ENCODE measurements at places on chromosomes 7 and 10.
A peak's percentile ranks its signal among the peaks of the same experiment; 100 is the strongest.

DNA sequence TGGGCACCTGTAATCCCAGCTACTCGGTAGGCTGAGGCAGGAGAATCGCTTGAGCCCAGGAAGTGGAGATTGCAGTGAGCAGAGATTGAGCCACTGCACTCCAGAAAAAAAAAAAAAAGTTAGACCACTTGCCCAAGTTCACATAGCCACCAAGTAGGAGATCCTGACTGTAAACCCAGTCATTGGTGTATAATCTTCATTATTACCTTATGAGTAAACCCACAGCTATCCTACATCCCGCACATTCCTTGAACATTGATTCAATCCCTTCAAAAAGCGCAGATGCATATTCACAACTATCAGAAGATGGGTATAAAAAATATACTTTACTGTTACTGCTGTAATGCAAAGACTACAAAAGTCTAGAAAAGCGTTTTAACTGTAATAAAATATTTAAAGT, 512.9 kb downstream of the SUGCT start:
- DNase-seq, result no peak

DNA sequence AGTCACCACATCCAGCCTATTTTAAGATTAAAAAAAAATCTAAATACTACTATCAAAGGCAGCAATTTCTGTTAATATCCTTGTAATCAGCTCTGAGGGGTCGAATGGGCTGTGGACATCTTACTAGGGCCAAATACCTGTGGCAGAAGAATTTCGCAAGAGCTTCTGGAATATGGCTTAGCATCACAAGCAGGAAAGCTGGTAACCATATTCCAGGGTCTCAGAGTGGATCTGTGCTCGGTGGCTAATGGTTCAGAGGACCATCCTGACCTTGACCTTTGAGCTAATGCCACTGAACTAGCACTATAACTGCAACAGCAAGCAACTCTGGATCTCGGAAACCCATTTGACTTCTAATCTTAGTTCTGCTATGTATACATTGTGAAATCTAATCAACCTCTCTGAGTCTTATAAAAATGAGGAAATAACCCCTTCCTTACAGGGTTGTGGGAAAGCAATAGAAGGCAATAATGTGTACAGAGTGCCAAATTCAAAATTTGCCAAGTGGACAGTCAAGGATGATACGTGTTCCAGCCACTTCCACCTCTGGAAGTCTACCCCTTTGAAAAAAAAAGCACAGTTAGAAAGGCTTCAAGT, 65.5 kb downstream of the CYP26A1 start:
- DNase-seq, result no peak

- no peak for DNase-seq
These were observed 235.4 kb downstream of the RNLS start for GRCh38 chr10:88347597-88348304.

GRCh38 chr10:102674566-102674965, 30.3 kb downstream of the TRIM8 start:
- DNase-seq, result no peak

GRCh38 chr7:95874541-95875265, 102.3 kb downstream of the DYNC1I1 start:
- peak; percentile 34 for DNase-seq

- DNase-seq, result no peak
These were observed 71.6 kb upstream of the GRB10 start for GRCh38 chr7:50854247-50854646.

GRCh38 chr7:27241189-27242056, 1.2 kb upstream of the EVX1 start:
- no peak for DNase-seq

DNA sequence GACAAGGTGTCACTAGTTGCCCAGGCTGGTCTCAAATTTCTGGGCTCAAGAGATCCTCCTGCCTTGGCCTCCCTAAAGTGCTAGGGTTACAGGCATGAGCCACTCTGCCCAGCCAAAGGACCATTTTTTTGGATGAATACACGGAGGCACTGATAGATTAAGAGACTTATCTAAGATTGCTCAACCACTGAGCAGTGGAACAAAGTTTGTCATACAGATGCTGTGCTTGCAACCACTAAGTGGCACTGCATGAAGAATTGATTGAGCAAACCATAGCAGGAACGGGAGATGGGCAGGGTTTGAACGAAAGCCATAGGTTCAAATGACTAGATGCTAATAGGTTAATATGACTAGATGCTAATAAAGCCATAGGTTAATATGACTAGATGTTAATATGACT, 61.1 kb downstream of the EBLN1 start:
- DNase-seq, result no peak

DNA sequence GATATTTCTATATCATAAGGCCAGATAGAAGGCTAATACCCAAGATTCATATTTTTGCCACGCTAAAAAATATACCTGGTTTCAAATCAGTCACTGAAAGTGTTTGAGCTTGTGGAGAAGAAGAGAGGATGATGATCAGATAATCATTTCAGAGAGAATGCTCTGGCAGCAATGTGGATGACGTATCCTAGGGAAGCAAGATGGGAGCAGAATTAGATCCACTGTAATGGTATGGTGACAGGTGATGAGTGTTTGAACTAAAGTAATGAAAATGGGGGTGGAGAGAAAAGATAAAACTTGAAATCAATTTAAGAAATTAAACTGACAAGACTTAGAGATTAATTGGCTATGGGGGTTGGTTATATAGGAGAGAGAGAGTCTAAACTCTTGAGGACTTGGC, 42.7 kb upstream of the TMEM196 start:
- DNase-seq, result no peak

DNA sequence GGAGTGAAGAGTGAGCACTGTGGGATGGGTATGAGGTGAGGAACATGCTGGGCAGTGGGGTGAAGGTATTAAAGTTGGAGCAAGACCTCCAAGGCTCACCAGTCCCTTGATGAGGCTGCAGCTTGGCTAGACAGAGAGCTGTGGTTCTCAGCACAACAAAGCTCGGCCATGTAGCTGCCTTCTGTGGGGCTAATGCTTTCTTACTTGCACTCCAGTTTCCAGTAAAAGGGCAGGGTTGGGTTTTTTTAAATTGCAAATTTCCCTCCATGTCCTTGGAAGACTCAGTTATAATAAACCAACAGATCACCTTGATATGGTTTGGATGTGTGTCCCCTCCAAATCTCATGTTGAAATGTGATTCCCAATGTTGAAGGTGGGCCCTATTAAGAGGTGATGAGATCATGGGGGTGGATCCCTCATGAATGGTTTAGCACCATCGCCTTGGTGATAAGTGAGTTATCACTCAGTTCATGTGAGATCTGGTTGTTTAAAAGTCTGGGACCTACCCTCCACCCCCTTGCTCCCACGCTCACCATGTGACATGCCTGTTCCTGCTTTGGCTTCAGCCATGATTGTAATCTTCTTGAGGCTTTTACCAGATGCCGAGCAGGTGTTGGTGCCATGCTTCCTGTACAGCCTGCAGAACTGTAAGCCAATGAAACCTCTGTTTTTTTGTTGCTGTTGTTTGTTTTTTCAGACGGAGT, 55.9 kb downstream of the ATXN7L1 start:
- no peak for DNase-seq

DNA sequence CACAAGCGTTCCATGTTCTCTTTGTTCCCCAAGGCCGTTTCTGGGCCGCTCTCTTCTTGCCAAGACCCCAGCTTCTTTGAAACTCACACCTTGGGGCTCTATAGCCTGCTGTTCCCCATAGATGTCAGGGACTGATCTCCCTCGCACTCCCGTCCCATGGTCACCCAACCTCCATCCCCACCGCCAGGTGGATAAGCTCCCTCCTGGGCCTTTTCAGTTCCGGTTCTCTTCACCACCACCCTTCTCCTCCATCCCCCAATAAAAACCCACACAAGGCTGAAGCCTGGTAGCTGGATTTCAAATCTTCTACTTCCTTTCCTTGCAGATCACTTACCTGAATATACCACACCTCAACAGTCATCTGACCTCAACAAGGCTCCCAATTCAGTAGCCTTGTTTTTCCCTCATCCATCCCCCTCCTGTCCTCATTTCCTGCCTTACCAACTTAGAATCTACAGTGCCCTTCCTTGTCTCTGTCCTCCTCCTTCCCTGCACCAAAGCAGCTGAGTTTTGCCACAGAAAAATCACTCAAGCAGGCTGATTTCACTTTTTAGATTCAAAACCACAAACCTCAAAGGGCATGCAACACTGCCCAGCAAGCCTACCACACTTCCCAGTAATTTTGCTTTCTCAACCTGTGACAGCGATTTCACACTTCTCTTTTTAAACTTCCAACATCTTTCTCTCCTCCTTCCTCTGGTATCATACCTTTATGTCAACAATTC, 7.7 kb downstream of the SLC37A3 start:
- no peak for DNase-seq

- no peak for DNase-seq
These were observed 32.9 kb upstream of the ANKRD2 start for GRCh38 chr10:97539523-97540200.

DNA sequence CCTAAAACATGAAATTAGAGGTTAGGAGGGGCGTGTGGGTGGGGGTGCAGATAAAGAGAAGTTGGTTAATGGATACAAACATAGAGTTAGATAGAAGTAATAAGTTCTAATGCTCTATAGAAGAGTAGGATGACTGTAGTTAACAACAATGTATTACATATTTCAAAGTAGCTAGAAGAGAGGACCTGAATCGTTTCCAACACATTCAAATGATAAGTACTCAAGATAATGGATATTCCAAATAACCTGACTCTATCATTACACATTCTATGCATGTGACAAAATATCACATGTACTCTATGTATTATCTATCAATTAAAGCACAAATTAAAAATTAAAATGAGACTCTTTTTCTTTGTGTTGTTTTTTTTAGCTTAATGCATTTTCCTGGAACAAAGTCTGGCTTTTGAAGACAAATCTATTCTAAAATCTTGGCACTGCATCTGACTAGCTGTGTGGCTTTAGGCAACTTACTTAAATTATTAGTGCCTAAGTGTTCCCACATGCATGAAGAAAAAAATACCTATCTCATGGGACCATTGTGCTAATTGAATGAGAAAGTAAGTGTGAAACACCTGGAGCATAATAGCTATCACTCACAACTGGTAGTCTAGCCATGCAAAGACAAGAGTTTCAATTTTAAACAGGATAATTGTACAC, 75.7 kb downstream of the SEMA3C start:
- no peak for DNase-seq

DNA sequence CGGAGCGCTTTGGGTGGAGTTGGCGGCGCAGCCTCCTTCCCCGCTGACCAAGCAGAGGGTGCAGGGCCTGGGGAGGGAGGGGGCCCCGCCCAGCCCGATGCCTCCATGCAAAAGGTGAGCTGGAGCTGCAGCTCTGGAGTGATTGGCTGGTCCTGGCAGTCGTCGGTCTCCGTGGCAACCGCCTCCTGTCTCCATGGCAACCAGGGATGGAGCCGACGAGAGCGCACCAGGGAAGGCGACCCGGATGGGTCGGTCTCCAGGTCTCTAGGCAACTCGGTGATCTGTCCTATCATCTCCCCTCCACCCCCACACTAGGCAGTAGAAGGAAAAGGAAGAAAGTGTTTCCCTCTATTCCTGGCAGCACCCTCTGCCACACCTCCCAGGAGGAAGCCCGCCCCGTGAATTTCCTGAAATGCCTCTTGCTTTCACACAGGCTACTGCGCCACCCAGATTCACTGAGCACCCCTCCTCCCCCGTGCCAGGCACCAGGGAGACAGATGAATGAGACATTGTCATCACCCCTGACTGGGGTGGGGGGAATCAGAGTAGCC, 647 bp upstream of the NACAD start:
- peak; percentile 55 for DNase-seq

DNA sequence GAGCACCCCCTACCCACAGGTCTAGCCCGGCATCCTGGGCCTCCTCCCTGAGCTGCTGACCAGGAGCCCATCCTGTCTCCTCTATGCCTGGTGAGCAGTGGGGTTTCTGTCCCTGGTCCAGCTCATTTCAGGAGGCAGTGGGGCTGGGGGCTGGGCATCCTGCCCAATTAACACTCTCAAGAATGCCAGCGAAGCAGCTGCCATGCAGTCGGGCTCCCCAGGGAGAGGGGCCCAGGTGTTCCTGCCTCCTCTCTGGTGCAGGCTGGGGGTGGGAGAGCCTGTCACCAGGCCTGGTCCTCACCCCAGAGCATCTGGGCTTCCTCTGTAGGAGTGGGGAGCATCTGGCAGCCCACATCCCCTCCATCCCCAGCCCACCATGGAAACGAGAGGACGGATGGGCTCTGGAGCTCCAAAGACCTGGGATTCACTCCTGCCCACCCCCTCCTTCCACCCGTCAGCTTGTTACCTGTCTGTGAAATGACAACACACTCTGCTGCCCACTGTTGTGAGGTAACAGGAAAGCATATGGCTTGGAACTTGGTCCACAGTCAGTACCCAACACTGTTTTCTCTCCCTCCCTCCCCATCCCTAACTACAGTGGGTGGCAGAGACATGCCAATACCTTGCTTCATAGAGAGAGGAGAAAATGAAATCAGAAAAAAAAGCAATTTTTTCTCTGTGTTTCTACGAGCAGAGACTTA, 69.1 kb downstream of the SLIT1 start:
- no peak for DNase-seq

DNA sequence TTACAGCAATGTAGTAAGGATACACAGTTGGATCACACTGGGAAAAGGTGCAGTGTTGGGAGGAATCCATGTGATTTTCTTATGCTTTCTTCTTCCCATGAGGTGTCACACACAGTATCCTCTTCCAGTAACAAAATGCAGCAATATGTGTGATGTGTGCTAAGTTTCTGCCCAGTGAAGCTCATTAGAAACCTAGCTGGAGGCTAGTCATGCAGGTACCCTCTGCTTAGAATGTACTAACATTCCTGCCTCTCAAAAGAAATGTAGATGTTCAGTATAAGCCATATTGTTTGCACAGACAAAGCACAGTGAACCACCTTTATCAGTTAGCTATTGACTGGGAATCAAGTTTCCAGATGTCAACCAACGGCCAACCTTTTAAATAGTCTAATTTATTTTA, 12.9 kb upstream of the KCND2 start:
- no peak for DNase-seq

GRCh38 chr7:155002411-155003091, 373 bp downstream of the PAXIP1 start:
- DNase-seq, result peak; percentile 27

- DNase-seq, result peak; percentile 5
These were observed 223.7 kb upstream of the MKLN1 start for GRCh38 chr7:131103997-131104396.

GRCh38 chr10:133357285-133358161, at the start of gene FUOM:
Gene FUOM (minus strand): TSS chr10:133358019. CDS start chr10:133358007, 12 bp downstream.
- peak; percentile 87 for DNase-seq

DNA sequence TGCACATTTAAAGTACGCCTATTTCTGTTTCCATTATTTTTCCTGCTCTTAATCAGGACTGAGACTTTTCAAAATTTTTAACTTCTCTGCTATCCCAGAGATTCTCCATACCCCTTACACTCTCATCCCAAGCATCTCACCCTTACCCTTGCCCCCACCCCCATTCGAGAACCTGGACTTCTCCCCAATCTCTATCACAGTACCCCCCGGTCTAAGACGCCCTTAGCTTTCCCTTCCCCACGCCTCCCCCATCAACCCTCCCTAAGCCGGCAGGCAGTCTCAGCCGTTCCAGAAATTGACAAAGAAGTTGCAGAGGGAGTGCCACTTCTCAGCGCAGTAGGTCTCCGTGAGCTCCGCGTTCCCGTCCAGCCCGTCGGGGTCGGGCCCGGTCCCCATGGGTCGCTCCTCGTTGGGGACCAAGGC, 1.4 kb downstream of the FGFBP3 start:
- DNase-seq, result no peak
